SIG-M5 (cell line): ENCODE measurements at places on chromosomes 2 and 18.
A peak's percentile ranks its signal among the peaks of the same experiment; 100 is the strongest.

- DNase-seq, result no peak
Measured at GRCh38 chr18:13756261-13756660, 29.8 kb downstream of the RNMT start.

DNA sequence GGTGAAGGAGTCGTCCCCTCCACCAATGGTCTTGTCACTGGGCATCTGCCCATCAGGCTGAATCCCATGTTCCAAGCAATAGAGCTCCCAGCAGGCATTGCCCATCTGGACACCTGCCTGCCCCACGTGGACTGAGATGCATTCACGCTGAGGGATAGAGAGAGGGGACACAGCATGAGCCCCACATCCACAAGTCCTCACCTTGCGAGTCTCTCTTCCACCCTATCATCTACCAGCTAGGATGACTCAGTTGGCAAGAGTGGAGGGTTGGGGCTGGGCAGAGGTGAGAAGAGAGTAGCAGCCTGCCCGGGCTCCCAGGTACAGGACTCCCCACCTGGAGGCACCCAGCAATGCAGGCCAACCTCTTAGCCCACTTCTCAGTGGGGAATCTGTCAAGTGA is 959 bp upstream of the TUBA4B start:
- no peak for DNase-seq

DNA sequence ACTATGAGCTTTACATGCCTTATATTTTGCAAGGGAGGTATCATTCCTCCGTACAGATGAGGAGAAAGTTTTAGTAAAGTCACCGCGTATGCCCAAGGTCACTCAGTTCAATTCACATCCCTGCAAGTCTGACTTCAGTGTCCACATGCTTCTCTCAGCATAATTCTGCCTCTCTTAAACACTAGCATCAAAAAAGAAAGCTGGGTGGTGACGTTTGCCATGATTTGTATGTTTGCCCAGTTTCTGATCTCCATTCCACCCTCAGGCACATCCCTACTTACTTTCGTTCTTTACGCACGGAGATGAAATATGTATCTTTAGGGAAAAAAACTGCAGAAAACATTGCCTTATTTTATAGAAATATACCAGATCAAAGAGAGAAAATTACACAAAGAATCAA is 129.2 kb upstream of the PTPRM start:
- DNase-seq, result no peak

GRCh38 chr18:74190086-74190485 is 41.8 kb downstream of the TIMM21 start:
- no peak for DNase-seq

DNA sequence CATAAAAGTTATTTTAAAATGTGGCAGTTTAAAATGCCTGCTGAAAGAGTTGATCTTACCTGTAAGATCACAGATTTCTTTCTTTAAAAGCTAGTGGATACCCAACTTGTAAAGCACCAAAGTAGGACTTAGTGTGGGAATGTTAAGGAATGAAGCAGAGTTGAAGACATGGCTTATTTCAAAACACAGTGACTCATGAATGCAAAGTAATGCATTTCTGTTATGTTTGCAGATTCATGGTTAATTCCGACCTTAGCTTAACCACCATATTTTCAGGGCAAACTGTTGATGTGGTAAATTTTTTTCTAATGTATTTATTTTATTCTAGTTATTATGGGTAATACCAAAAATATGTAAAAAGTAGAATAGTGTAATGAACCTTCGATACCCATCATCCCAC is 206.8 kb upstream of the FOSL2 start:
- DNase-seq, result no peak

GRCh38 chr2:68411397-68412126 is 46.5 kb downstream of the PLEK start:
- peak; percentile 70 for DNase-seq

GRCh38 chr2:25982273-25982967 is at the start of gene KIF3C:
TSS of gene KIF3C (minus strand) at chr2:25982497. CDS start at chr2:25981917, 580 bp downstream.
- no peak for DNase-seq

- DNase-seq, result no peak
Measured at GRCh38 chr18:35494251-35495220, 3.2 kb downstream of the INO80C start.

DNA sequence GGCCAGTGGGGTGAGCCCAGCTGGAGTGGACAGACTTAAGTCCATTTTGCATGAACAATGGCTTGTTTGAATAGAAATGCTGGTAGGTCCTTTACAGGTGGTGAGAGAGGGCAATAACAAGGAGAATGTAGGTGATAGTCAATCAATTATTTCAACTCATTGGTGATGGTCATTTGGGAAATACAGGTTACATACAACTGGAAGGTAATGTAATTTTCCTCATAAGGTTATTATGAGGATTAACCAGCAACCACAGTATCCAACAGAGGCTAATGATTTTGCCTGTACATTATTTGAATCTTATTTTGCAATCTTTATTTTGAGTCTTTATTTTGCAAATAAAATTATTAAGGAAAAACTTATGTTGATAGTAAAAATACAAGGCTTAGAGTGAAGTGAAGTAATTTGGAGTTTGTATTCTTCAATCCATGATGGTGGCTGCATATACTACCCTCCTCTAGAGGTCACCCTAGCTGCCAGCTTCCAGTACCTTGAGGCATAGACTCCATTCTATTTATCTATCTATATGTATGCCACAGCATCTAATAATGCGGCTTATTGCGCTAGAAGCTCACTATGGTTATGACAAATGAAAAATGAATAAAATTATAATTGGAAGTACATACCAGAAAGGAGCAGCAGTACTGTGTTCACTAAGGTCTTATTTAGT is 20.5 kb upstream of the HNMT start:
- no peak for DNase-seq

GRCh38 chr2:162343492-162343823 is 474 bp upstream of the GCA start:
- DNase-seq, result no peak

GRCh38 chr2:163157891-163158496 is 319.4 kb upstream of the KCNH7 start:
- no peak for DNase-seq

DNA sequence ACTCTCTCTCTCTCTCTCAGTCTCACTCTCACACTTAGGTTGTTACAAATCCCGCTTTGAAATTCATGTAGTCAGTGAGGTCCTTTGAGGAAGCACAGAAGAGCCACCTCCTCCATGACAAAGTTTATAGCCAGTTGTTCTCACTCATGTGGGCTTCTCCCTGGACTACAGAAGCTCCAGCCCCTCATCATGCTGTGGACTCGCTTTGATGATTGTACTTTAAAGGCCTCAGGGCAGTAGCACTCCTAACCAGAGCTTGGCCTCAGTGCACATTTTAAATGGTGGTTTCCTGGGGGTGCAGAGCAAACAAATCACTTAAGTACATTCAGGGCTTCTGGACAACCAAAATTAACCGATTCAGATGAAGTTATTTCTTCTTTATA is 115.7 kb downstream of the MTCL1 start:
- DNase-seq, result no peak

- no peak for DNase-seq
Measured at GRCh38 chr2:191151331-191151730, 537 bp upstream of the STAT4 start.

- DNase-seq, result no peak
Measured at GRCh38 chr2:40271094-40271493, 180.8 kb downstream of the SLC8A1 start.

DNA sequence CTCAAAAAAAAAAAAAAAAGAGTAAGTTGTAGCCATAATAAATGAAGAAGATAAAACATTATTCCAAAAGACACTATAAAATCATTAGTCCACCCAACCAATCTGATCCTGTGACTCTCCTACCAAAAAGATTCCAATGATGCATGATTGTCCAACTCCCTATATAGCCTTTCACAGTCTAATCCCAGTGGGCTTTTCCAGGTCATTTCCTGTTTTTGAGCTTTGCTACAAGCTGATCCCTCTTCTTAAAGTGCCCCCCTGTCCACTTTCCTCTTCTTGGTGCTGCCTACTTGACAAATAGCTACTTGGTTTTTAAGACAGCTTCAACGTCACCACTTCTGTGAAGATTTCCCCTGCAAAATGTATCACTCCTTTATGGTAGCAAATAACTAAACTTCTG is 88.4 kb downstream of the SEMA4F start:
- DNase-seq, result no peak
